ENCODE measurements at places on chromosomes 16 and 17.
A peak's percentile ranks its signal among the peaks of the same experiment; 100 is the strongest.

DNA sequence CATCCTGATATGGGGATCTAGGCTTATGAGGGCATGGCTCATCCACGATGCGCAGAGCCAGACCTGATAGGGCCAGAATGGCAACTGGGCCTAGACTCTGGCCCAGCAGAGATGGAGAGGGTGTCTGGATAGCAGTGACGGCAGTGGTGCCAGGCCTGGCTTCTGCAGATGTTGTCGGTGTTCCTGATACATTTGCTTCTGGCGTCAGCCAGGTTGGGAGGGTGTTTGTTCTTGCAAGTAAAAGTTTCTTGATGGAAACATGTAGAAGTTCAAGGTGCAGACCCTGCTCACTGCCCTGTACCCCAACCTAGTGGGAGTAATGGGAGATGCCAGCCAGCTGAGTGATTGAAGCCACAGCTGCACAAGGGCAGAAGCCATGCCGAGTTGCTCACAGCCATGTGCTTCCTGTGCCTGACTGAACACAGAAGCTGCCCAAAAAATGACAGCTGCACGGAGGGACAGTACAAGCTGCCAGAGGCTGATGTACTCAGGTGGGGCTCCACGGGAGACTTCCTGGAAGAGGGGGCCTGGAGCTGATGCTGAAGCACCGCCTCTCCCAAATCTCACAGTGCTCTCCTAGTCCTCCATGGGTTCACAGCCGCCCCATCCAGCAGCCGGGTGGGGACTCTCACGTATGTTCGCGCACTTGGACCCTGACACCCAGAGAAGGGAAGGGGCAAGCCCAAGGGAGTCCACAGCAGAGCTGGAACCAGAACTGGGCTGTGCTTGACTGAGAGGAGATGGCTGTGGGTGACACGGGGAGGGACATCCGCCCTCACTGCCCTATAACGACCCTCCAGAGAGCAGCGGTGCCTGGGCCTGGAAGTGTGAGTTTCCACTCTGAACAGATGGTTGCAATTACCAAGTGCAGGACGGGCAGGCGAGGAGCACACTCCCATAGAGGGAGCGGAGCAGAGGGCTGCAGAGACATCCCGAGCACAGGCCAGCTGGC lies 78.7 kb downstream of the N4BP1 start:
- peak; percentile 64 for ATAC-seq

GRCh38 chr16:89921702-89922476 lies 1.3 kb upstream of the TUBB3 start:
- ATAC-seq, result peak; percentile 60

GRCh38 chr17:31726980-31727427 lies 132.0 kb downstream of the COPRS start:
- no peak for ATAC-seq

- ATAC-seq, result no peak
Measured at GRCh38 chr17:40791111-40791510, 8.6 kb downstream of the KRT28 start.

- ATAC-seq, result no peak
Measured at GRCh38 chr16:24015923-24016322, 180.1 kb downstream of the PRKCB start.

- ATAC-seq, result no peak
Measured at GRCh38 chr17:40068584-40068916, 5.8 kb downstream of the THRA start.

GRCh38 chr17:79101111-79101673 lies 26.6 kb downstream of the ENGASE start:
- ATAC-seq, result no peak

DNA sequence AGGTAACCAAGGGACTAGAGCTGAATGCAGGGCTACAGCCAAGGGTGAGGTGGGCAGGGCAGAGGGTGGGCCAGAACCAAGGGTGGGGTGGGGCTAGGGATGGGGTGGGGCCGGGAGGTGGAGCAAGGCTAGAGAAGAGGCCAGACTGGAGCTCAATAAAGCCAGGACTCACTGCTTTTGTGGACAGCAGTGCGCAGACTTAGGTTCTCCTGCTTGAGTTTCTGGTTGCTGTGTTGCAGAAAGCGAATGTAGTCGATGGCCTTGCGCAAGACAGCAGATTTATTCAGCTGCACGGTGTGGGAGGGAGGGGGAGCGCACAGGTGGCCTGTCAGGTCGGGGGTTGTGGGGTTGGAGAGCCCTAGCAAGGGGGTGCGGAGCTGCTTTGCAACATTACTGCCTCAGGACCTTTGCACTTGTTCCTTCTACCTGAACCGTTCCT lies 18.7 kb downstream of the SREBF1 start:
- ATAC-seq, result no peak

- ATAC-seq, result no peak
Measured at GRCh38 chr17:6245301-6246177, 175.4 kb downstream of the WSCD1 start.

DNA sequence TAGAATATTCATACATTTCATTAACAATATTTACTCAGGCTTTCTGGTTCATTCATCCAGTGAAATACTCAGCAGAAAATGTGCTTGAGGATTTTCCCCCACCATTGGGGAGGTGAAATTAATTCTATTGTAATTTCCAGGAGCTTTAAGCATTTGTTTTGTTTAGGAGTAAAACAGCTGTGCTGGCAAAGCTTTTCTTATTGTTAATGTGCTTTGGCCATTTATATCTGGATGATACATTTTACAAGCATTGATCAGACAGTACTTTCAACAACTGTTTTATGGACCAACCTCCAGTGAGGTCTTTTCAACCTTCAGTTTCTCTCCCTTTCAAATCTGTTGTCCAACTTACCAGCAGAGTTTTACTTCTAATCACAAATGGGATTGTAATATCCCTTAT lies 672.4 kb downstream of the CDH11 start:
- ATAC-seq, result no peak

DNA sequence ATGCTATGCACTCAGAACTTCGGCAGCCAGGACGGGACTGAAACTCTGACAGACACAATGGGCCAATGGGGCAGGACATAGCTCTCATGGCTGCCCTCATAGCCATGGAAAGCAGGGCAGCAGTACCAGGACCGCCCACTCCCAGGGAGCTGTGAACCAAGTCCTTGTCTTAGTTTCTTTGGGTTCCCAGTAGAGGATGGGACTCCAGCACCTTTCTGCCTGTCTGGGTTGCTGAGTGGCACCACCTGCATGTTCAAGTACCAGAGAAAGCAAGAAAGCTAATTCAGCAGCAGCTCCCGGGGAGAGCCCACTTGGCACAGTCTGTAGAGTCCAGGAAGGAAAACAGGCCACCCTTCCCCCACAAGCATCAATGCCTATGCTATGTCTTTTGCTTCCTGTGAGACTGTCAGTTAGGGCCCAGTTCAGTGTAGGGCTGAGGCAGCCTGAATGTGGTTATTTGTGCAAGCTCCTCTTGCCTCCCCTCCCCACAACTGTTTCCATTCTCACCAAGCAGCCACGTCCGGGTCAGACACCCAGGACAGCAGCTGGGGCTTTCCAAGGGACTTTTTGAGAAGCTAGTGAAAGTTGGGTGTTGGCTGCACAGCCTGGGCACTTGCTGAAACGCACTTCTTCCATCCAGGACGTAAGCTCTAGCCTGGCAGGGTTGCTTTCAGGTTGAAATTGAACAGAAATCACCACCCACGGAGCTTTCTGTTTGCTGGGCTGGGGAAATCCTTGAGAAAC lies 7.8 kb downstream of the SUPT4H1 start:
- ATAC-seq, result peak; percentile 18

GRCh38 chr16:83931556-83931955 lies 21.5 kb upstream of the OSGIN1 start:
- no peak for ATAC-seq

DNA sequence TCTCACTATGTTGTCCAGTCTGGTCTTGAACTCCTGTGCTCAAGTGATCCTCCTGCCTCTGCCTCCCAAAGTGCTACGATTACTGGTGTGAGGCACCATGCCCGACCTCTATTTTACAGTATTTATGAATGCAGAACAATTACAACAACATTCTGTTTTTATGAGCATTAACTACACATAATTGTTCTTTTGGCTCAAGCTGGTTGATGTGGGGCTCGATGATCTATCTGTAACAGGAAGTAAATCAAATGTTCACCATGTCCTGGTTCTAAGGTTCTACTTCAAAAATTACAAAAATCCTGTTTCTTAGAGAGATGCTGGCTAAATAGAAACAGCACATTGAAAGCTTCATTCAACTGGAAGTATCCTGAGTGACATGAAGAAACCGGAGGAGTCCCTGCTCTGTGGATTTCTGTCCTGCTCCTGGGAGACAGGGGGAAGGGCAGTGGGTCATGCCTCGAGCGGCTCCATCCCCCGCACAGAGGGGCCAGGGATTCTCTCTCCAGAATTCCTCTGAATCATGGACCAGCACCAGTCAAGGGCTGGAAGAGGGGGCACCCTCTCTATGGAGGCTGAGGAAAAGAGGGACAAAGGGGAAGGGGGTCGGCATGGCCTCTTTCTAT lies 31.5 kb downstream of the FA2H start:
- no peak for ATAC-seq

DNA sequence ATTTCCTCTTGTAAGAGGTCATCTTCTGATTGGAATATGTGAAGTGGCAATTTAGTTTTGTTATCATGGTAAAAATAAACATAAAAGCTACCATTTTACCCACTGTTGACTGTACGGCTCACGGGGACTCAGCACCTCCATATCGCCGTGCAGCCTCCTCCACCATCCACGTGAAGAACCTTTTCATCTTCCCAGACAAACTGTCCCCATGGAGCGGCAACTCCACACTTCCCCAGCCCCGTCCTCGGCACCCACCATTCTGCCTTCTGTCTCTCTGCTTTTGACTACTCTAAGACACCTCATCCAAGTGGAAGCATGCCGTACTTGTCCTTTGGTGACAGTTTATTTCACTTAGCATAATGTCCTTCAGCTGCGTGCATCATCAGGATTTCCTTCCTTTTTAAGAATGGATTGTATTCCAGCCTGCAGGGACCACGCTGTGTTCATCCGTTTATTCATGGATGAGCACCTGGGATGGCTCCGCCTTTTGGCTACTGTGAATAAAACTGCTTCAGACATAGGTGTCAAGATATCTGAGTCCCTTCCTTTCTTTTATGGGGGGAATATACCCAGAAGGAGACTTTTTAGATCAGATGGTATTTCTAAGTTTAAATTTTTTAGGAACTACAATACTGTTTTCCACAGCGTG lies 14.3 kb downstream of the FBXO31 start:
- ATAC-seq, result no peak

DNA sequence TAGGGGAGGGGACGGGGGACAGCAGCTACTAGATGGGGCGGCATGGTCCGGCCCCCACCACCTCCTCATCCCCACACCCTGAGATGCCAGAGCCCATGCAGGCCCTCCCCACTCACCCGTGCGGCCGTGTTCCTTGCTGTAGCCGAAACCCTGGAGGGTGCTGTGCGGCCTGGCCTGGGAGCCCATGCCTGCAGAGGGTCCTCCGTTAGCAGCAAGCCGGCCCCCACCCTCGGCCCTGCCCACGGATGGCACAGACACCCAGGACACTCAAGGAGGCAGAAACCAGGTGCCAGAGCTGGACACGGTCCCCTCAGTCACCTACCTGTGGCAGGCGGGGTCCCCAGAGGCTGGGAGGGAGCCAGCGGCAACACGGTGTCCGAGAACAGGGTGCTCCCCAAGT lies 5.5 kb downstream of the TEPSIN start:
- ATAC-seq, result no peak

GRCh38 chr16:67277999-67278772 lies 1.1 kb upstream of the PLEKHG4 start:
- no peak for ATAC-seq

GRCh38 chr17:82095777-82096708 lies 2.0 kb downstream of the FASN start:
- ATAC-seq, result no peak

DNA sequence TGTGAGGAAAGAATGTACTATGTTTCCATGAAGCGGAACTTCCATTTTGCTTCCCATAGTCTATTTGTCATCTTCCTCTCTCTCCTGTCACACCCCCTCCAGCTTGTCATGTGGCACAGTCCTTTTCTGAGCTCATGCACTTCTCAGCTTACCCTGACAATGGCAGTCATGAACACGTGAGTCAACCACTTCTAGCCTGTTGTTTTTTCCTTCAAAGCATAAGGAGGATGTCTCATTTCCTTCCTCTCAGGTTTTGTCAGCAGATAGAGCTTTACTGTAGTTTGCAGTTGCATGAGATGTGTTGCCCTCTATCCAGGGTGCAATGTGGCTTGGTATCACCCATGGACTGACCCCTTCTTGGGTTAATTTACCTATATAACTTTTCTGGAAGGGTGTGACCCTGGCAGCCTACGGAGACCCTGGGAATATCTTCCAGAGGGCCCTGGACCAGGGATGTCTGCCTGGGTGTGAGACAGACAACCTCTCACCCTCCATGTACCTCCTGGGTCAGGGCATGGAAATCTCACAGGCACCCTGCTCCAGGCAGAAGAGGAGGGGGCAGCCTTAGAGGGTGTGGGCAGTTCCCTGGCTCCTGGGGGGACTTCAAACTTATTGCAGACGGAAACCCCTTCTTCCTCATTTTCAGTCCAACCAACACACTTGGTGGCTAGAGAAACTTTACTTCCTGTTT lies 4.0 kb upstream of the ZNF267 start:
- ATAC-seq, result peak; percentile 42

DNA sequence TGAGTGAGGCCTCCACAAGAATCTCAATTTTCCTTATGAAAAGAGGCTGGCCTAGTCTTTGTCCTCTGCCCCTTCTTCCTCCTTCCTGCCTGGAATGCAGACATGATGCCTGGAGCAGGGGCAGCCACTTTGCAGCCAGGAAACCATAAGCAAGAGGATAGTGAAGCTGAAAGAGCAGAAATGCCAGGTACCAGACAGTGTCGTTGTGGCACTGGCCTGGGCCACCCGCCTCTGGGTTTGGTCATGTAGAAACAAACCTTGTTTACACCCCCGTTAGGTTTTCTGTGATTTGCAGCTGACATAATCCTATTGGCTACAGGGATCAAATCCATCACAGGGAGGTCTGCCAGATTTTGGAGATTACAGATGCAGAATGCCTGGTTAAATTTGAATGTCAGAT lies 16.5 kb downstream of the CBFA2T3 start:
- ATAC-seq, result no peak

- ATAC-seq, result no peak
Measured at GRCh38 chr16:69564845-69565670, 708 bp upstream of the NFAT5 start.

GRCh38 chr16:29811896-29812665 lies at the start of gene PRRT2:
PRRT2 (plus strand) TSS chr16:29812193; CDS start chr16:29813055, 862 bp downstream.
- no peak for ATAC-seq

DNA sequence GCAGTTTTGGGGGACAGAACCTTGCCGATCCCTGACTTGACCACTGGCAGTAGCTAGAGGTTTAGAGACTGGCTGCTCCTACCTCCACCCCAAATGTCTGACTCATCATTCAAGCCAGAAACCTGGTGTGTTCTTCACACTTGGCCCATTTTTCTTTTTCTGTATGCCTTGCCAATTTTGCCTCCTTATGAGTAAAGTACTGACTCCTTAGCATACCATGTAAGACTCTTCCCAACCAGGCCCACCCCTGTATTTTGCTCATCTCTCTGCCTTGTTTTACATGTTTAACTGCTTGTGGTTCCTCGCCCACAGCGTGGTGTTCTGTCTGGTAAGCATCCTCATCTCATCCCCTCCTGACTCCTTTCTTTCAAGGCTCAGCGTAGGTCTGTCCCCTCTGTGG lies 37.9 kb downstream of the NUP88 start:
- ATAC-seq, result peak; percentile 19

DNA sequence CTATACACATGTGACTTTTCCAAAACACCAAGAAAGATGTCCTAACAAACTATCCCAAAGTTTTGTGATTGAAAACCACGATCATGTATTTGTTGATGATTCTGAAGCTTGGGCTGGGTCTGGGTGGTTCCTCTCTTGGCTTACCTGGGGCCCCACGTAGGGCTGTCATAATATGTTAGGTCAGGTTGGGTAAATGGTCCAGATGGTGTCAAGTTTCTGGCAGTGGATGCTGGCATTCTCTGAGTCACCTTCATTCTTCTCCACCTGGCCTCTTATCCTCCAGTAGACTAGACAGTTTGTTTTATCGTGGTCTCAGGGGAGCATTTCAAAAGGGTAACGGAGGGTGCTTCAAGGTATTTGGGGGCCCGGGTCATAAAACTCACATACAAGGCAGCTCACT lies 39.4 kb downstream of the SYCE1L start:
- no peak for ATAC-seq

All from gastroesophageal sphincter (tissue), 4 donors.